ENCODE measurements at places on chromosomes 3 and 15.

DNA sequence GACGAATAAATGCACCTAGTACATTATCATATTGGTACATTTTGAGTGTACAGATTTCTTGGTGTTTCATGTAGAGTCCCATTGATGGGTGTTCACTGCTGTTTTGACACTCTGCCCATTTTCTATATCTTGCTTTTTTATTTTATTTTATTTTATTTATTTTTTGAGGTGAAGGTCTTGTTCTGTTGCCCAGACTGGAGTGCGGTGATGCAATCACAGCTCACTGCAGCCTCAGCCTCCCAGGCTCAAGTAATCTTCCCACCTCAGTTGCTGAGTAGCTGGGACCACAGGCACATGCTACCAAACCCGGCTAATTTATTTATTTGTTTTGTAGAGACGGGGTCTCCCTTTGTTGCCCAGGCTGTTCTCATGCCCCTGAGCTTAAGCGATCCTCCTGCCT, 44.2 kb downstream of the DNAJC13 start:
- DNase-seq, result no peak

- no peak for DNase-seq
Measured at GRCh38 chr15:73232776-73233175, 136.0 kb downstream of the HCN4 start.

GRCh38 chr3:28210968-28211713, 30.3 kb upstream of the CMC1 start:
- DNase-seq, result no peak

DNA sequence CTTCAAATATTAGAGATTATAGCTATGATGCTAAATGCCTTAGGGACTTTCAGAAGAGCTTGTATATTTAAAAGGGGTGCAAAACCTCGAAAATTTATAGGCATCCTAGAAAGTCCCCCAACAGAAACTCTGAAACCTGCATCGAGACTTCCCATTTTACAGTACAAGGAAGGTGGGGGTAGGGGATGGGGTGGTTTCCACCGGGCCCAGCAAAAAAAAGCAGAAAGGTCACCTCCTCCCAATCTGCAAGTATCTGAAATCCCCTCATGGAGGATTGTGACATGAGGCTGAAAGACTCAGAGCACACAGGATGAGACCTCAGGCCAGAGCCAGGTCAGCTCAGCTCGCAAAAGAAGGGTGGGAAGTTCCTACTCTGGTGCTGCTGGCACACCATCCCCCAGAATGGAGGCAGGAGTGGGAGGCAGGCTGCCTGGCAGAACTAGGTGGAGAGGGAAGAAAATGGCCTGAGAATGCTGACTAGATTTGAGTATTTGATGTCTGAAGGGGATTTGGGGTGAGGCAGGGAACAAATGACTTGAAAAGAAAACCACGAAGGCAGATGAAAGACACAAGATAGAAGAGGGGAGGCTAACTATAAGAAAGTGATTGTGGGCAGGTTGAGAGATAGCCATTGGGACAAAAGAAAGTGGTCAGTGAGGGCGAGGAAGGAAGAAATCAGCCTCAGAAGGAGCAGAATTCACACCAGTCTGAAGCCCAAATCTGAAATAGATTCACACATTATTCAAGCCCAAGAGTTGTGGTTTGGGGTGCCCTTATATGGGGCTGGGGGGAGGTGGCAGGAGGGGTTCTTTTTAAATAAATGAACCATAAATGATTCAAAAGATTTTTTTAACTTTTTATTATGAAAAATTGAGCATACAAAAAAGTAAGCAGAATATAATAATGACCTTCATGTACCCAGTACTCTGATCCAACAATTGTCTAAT, 22.5 kb upstream of the TSC22D2 start:
- no peak for DNase-seq

- DNase-seq, result no peak
Measured at GRCh38 chr3:114454551-114455251, 160.9 kb downstream of the TIGIT start.

DNA sequence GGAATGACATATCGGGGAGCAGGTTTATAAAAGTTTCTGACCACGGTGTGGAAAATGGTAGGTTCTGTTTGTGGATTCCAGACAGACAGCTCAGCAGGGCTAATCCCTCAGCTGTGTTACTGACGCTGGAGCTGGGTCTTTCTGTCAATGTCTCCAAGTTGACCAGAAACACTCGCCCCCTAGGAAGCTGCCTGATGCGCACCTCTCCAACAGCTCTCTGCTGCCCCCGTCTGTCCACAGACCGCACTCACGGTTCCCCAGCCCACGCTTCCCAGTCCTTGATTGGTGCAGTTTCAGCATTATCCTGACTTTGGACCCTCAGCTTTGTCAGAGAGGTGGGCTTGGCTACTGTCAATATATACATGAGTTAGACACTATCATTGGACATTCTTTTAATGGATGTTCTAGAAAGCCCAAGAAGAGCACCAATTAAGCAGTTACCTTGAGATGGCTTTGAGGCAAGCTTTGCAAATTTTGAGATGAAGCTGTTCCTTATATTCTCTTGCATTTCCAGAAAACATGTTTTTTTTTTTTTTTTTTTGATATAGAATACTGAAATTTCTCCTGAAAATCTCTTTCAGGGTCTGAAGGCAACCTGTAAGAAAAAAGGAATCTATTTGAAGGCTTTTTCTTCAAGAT, 98.9 kb upstream of the TBC1D5 start:
- DNase-seq, result peak; percentile 73

DNA sequence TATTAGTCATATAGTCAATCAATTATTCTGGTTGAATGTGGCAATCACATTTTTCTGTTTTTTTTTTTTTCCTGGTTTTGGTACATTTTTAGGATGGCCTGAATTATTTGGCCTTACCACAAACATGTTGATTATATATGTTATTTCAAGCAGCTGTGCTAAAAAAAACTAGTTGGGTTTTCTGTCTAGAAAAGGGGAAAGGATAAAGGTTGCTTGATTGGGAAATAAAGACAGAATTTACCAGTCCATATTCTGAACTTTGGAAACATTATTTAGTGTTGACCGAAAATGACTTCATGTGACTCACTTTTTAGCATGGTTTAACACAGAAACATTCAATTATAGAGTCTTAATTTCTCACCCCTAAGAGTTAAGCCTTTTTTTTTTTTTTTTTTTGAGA, 8.1 kb downstream of the MORF4L1 start:
- DNase-seq, result no peak

GRCh38 chr3:13233487-13234485, 160.6 kb upstream of the IQSEC1 start:
- DNase-seq, result peak; percentile 35

DNA sequence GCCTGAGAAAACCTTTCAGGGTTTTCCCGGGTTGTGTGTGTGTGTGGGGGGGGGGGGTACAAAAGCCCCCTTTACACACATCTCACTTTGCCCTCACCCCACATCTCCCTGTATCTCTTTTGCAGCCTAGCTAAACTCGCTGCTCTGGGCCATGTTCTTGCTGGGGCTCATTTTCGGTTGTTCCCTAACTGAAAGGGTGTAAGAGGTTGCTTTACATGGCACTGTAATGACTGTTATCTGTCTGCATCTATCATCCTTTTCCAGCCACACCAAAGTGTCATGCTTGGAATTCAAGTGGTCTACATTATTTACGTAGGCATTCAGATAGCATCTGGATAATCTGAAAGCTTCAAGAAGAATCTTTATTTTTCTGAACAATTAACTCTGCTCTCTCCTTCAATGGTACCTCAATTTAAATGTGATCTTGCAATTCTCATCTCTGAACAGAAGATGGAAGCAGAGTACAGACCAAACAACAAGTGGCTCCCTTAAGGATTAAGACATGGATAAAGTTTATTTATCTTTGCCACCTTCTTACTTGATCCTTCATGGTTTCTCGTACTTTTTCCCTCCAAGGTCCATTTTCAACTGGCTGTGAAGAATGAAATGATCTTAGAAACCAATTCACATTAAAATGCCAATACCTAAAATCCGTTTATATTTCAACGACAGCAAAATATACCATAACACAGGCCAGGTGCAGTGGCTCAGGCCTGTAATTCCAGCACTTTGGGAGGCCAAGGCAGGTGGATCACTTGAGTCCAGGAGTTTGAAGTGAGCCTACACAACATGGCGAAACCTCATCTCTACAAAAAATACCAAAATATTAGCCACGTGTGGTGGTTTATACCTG, 34.9 kb downstream of the DCLK3 start:
- no peak for DNase-seq

DNA sequence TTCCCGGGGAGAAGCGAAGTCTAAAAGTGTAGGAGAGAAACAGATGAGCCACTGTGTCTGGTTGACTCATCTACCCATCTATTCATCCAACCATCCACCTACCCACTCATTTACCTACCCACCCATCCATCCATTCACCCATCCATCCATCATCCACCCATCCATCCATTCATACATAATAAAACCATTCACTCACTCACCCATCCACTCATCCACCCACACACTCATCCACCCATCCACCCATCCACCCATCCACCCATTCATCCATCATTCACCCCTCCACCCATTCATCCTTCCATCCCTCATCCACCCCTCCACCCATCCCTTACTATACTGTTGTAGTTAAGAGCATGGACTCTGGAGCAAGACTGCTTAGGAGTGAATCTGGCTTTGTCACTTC, 136.4 kb upstream of the ATP2B2 start:
- no peak for DNase-seq

DNA sequence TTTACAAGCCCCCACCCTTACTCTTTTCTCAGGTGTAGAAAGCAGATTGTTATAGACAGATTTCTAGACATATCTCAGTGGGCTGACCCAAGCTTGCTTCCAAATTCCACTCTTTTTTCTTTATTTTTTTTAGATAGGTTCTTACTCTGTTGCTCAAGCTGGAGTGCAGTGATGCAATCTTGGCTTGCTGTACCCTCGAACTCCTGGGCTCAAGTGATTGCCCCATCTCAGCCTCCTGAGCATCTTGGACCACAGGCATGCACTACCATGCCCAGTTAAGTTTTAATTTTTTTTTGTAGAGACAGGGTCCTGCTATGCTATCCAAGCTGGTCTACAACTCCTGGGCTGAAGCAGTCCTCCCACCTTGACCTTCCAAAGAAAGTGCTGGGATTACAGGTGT, 53.5 kb upstream of the ADAMTS9 start:
- no peak for DNase-seq

GRCh38 chr3:42520336-42520735, 17.9 kb downstream of the VIPR1 start:
- DNase-seq, result no peak

DNA sequence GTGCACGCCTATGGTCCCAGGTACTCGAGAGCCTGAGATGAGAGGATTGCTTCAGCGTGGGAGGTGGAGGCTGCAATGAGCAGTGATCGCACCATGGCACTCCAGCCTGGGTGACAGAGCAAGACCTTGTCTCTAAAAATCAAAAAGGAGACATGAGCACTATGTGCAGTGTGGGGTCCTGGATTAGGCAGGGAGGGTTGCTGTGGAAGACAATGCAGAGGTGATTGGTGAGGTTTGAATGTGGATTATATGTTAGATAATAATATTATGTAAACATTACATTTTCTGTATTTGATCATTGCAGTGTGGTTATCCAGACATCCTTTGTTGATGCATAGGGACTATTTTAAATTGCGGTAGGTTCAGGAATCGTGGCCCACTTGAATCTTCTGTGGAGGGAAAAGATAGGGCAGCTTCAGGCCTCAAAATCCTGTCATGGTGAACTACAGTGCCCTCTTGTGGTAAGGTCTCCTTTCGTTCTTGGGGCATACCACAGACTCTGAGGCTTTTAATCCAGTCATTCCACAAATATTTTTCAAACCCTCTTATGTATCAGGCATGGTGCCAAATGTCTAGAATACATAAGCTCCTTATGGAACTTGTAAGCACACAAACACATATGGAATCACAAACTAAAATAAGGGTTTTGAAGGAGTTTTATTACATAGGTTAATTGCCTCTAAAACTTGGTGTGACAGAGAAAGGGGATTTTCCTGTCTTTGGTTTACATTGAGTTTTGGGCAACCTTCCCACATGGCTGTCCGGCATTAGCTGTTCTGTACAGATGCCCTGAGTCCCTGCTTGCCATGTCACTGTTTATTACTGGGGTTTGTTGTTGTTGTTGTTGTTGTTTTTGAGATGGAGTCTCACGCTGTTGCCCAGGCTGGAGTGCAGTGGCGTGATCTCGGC, 37.7 kb downstream of the GPD1L start:
- DNase-seq, result peak; percentile 44

Data from activated CD4-positive, alpha-beta memory T cell treated with anti-CD3 and anti-CD28 coated beads, Interleukin-2, amount 10 ng/mL, durations not matched to agents 7 days and 5 days (primary cell).